Activated B cell treated with CpG ODN at 0.5 μM for 24 hours (primary cell): ENCODE measurements at places on chromosomes 2 and 18. TPM values are rescaled to one million over a fixed set of nuclear protein-coding genes. Genes with fewer than 3 reads are reported as not detected.

Gene CD28
- 0.44 TPM in 1 of 2 replicates, not detected in the other for total RNA-seq

Gene LRRTM1
- total RNA-seq, result not detected in 2 replicates

DNA sequence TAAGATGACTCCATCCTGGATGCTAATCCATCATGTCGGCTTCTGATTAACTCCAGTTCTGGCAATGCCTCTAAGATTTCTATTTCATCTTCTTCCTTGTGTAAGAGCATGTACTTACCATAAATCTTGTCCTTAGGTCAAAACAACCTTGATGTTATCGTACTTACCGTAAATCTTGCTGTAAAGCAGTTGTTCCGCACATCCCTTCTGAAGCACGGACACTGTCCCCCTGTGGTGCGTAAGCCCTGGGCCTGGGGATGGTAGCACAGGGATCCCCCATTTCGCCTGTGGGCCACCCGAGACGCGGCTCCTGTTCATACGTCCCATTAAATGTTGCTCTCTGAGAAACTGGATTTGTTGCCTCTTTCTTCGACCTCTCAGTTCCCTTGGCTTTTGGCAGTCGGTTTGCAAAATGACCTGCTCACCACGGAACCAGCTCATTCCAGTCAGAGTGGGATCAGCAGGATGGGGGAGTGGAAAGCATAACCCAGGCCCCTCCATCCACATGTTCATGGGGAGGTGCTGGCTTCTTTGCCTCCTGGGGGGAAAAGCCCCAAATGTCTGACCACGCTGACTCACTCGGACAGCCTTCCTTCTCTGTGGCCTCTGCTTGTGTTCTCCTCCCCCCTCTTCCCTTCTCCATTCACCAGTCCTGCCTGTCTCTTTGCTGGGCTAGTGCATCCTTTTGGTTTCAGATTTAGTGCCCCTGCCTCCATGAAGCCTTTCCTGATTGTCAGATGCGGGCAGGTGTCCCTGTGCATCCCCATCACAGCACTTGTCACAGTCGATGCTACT is 49.9 kb downstream of the RAB31 start:
- DNase-seq, result no peak

DNA sequence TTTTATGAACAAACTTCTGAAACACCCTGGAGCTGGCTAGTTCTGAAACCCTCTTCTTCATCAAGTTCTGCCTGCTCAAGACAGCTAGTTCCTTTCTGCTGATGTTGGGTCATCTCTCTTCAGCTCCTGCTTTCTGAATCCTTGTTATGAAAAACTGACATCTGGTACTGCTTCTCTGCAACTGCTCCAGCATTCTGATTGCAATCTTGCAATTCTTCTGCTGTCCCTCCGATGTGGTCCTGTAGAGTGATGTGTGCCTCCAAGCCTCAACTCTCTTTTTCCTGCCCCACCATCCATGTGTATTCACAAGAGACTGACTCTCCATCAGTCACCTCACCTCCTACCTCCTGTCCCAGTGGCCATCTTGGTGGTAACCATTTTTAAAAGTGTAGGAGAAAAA is 21.8 kb downstream of the COL6A3 start:
- DNase-seq, result no peak

GRCh38 chr2:39099870-39100728 is 20.8 kb downstream of the SOS1 start:
- DNase-seq, result no peak

Gene IMPACT
- 11.6 and 17.4 TPM in 2 replicates for total RNA-seq

DNA sequence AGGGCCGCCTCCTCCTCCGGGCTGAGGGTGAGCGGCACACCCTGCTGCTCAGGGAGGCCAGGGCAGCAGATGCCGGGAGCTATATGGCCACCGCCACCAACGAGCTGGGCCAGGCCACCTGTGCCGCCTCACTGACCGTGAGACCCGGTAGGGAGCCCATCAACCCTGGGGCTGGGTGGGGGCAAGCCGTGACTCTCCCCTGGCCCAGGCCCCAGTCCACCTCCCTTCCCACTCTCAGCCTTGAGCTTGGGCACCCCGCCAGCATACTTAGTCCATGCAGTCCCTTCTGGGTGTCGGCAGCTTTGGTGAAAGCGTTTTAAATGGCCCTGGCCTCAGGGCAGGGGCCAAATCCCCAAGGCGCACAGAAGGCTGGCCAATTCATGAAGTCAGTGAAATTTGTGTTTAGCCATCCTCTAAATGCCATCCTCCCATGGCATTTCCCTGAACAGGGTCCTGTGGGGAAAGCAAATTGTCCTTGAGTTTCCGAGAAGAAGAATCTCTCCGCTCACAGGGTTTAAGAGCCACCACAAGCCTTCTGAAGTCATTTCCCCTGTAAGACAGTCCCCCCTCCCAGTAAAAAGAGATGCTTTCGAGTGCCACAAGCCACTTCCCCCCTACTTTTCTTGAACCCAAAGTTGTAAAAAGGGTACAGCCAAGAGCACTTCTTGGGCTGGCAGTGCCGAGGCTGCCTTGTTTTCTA is 17.2 kb downstream of the SPEG start:
- no peak for DNase-seq

Gene SEPTIN10
- 0.35 and 0.69 TPM in 2 replicates for total RNA-seq

Gene ABCG5
- total RNA-seq, result not detected in 2 replicates

GRCh38 chr2:179675435-179675834 is 186.0 kb downstream of the ZNF385B start:
- no peak for DNase-seq

Gene FAM237A
- total RNA-seq, result not detected in 2 replicates

Gene RABL2A
- 39.8 and 47.1 TPM in 2 replicates for total RNA-seq

Gene THOC1
- 53.3 and 68.6 TPM in 2 replicates for total RNA-seq

- DNase-seq, result no peak
Measured at GRCh38 chr2:124382067-124382618, 357.1 kb downstream of the CNTNAP5 start.

Gene ATP9B
- total RNA-seq, result 41.5 and 49.2 TPM in 2 replicates

Gene CCDC68
- total RNA-seq, result 0.24 and 0.33 TPM in 2 replicates

DNA sequence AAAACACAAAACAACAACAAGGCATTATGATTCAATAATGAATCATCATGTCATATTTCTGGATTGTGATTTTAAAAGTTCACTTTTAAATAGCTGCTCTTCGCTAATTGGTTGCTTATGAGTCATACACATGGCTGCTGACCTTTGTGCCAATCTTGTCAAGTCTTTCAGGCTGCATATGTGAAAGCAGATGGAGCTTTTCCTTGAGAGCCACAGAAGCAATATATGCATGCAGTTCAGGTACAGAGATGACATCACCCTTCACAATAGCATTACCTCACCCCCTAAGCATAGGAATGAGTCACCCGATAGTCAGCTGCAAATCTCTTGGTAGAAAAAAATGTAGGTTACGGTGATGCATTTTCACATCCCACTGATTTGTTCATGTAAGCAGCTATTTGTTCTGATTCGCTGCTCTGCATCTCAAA is 27.2 kb downstream of the EIF2AK3 start:
- DNase-seq, result no peak

Gene MAP4K3
- total RNA-seq, result 9.9 and 11.0 TPM in 2 replicates

Gene ADRA2B
- total RNA-seq, result 0.11 and 0.37 TPM in 2 replicates

Gene CAPN13
- total RNA-seq, result not detected in 2 replicates

GRCh38 chr18:48781163-48781987 is 169.4 kb downstream of the SMAD7 start:
- DNase-seq, result no peak

- DNase-seq, result no peak
Measured at GRCh38 chr2:163563336-163563735, 172.5 kb downstream of the FIGN start.

DNA sequence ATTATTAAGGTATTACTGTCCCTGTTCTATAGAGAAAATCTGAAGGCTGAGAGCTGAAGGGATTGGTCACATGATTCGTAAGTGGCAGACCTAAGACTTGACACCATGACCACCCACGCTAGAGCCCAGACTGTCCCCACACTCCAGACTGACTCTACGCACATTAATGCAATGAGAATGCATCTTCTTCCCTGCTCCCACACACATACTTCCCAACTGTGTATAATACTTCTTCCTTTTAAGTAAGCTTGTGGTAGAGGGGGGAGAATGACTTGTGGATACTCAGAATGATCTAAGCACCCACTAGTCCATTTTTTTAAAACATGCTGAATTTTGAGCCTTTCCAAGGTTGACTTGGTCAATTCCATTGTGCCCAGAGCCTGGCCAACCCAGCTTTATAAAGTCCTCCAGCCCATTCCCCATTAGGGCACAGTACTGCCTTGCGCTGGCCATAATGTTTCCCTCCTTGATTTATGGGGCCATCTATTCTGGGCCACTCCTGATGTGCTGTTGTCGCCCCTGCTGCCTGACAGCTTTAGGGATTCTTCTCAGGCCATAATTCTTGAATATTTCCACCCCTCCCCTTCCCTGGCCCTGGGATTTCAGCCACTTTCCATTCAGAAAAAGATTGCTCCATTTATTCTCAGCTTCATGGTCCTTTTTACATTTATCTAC is 28.7 kb downstream of the ALK start:
- no peak for DNase-seq

Gene WDPCP
- total RNA-seq, result 10.0 and 12.9 TPM in 2 replicates

DNA sequence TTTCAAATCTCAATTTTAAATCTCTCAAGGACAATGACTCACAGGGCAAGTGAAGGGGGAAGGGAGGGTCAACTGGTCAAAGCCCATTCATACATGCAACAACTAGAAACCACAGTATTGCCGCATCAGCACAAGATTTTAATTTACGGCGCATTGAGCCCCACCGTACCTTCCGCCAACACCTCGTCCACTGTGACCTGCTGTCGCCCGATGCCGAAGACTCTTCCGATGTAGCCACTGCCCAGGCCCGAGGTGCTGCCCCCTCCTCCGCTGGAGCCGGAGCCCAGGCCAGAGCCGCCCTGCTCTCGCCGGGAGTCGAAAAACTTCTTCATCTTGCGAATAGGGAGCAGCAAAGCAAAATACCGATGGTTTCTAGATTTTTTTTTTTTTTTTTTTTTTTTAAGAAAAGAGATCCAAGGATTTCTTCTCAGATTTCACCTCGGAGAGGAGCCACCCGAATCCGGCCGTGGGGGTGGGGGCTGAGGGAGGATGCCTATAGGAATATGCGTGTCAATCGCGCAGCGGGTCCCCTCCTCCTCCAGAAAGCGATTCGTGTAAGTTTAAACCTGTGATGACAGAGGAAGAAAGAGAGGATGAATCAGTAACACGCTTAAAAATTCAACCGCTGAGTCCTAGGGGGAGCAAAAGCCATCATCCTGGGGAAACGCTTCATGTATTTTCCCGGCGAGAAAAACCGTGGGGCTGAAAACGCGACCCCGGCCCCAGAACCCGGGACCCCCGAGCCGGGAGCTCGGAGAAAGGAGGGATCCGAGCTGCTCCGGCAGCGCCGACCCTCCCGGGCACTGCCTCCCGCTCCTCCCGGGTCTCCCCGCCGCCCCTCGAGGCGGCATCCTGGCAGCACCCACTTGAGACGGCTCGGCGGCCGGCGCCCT is 584 bp downstream of the AAK1 start:
- DNase-seq, result no peak

DNA sequence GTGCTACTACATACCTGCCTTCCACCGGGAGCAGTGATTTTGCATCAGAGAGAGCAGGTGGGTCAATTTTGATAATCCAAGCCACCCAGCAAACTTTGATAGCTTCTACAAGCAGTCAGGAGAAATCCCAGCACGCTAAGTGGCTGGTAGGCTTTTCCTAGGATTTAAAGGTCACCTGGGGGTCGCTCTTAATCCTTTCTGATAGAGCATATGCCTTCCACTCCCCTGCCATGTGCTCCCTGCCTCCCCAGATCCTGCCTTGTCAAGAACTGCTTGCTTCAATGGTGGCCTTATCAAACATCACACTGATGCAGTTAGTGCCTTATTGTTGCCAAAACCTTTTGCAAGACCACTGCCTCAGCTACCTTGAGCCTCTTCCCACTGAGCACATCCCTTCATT is 462.3 kb upstream of the MEX3C start:
- DNase-seq, result no peak

DNA sequence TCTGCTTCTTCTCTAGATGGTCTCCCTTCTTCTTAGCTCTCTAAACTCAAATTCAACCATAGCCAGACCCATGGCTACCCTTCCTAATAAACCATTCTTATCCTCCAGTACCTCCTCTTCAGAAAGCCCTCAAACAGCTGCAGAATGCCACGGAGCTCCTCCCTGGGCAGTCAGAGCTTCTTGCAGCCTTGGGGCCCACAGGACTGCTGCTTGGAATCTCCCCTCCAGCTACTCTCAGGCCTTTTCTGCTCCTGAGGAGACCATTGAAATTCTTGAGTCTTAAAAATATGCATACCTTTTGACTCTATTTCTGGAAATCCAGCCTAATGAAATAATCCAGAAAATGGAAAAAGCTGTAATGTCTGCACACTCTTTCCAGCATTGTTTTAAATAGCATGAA is 30.7 kb downstream of the EFR3B start:
- DNase-seq, result no peak

DNA sequence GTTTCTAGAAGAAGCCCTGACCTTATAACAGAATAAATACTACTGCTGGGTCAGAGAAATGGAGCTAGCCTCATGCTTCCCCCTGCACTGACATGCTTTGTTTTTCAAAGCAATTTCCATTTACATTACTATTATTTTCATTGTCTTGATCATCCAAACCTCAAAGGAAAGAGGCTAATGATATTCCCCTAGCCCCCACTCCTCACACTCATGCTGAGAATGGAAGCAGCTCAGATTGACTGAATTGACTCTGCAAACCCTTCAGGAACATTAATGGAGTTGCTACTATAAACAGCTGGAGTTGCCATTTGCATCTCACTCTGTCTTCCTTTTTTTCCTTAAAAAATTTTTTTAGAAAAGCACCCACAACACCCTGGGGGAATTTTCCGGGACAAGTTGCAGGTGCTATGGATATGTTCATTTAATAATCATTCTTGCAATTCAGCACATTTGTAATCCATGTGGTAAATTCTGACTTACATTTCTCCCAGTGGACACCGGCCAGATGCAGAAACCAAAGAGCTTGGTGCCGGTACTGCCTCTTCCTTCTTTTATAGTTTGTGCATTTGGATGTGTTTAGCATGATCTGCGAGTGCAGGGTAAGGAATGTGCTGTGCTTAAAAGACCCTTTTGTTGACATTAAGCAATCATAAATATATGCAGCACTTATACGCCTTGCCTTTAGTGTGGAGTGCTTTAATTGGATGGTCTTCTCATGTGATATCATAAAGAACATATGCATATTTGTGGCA is 103.3 kb upstream of the OSR1 start:
- DNase-seq, result no peak

GRCh38 chr2:3223080-3223923 is 154.3 kb downstream of the EIPR1 start:
- no peak for DNase-seq

Gene SOWAHC
- total RNA-seq, result not detected in 2 replicates

DNA sequence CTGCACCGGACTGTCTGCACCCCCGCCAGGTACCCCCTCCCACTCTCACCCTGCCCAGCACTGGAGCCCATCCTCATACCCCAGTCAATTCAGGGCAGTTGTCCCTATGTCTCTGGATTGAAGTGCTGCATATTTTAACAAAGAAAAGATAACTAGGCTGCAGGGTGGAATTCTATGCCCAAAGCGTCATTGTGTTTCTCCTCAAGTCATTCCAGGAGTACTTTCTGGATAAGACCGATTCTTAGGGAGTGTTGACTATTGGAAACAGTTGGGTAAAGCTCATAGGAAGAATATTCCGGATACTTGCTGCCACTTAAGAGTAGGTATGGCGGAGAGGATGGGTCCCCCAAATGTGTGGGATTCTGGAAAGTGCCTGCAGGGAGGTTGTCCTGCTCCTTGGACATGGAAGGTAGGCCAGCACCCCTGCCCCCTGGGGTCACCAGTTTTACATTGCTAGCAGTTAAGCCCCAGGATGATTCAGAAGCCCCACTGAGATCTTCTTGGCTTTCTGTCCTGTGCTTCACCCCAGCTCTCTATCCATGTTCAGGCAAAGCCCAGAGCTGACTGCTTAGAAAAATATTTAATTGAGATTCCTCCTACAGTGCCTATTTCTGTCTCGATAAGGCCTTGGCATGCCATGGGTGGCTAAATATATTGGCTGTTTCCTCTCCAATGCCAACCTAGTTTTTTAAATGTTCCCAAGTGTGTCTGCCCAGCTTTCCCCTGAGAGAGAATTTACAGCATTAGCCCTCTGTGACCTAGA is 48.2 kb downstream of the RPL37A start:
- no peak for DNase-seq

Gene TFCP2L1
- total RNA-seq, result 0.05 and 0.13 TPM in 2 replicates
